ENCODE measurements at places on chromosomes 11 and 22. TPM values are rescaled to one million over a fixed set of nuclear protein-coding genes. Genes with fewer than 3 reads are reported as not detected.

DNA sequence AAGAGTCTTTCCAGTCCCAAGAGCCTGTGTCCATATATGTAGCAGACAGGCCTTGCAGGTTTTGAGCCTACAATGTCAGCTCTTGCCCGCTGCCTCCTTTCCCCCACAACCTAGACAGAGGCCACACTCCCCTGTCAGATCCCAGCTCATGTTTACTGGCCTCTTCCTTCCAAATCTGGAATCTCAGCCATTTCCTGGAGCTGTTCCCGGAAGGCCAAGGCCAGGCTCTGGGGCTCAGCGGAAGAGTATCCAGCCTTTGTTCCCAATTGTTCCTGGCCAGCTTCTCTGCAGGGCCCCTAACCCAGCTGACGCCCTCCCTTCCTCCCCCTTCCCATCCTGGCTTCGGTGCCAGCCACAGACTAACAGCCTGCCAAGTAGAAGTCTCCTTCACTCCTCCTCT is 1.0 kb upstream of the ROBO4 start:
- peak overlapping the region; percentile 77 for H3K27ac ChIP-seq
- DNase-seq, result peak; percentile 7
- peaks cover 50% of the 10 kb centered on the region for H3K4me1 ChIP-seq
- no peaks in the 10 kb centered on the region for H3K27me3 ChIP-seq
- H3K4me3 ChIP-seq, result no peak overlapping the region

The AQP11 gene
- total RNA-seq, result 0.78 TPM

The XKR3 gene
- total RNA-seq, result not detected

The SAA4 gene
- not detected for total RNA-seq

The LDHAL6A gene
- total RNA-seq, result not detected

The LRRC56 gene
- 0.60 TPM for total RNA-seq

The NCAM1 gene
- total RNA-seq, result 70.8 TPM

The SMTNL1 gene
- not detected for total RNA-seq

The TRIM29 gene
- 42.0 TPM for total RNA-seq

Measured in tibial nerve (tissue), 4 donors.